ENCODE measurements at places on chromosomes 5 and 9.

DNA sequence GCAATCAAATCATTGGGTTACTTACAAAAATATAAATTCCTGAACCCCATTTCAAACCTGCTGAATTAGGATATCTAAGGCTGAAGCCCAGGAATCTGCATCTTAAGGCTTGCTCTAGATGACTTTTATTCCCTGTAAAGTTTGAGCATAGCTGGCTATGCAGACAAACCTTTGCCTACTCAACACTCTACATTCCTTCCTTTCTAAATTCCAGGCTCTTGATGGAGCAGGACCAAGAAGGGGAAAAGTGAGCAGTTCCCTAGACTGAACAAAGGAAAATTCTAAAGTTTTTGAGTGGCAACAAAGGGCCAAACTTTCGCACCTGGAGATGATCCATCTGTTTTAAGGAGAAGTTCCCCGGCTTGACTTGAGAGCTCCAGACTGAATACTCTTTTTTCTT lies 9.8 kb upstream of the ADRA1B start:
- DNase-seq, result no peak

- DNase-seq, result no peak
These were observed 14.5 kb downstream of the ZDHHC21 start for GRCh38 chr9:14678776-14679175.

DNA sequence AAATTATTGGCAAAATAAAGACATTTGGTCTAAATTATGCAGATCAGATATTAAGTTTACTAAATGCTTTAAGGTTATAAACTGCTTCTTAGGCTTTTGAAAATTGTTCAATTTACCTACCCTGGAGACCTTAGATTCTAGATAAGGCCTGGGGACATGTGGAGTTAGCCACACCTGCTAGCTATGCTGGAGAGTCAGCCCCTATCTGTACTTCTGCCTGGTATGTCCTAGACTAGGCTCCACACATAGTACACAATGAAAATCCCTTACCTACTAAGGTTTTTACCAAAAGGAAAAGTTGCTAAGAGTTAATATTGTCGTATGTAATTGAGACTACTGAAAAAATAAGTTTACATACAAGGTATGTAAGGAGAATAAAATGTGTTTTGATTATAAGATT lies 49.8 kb upstream of the DMAC1 start:
- DNase-seq, result no peak

DNA sequence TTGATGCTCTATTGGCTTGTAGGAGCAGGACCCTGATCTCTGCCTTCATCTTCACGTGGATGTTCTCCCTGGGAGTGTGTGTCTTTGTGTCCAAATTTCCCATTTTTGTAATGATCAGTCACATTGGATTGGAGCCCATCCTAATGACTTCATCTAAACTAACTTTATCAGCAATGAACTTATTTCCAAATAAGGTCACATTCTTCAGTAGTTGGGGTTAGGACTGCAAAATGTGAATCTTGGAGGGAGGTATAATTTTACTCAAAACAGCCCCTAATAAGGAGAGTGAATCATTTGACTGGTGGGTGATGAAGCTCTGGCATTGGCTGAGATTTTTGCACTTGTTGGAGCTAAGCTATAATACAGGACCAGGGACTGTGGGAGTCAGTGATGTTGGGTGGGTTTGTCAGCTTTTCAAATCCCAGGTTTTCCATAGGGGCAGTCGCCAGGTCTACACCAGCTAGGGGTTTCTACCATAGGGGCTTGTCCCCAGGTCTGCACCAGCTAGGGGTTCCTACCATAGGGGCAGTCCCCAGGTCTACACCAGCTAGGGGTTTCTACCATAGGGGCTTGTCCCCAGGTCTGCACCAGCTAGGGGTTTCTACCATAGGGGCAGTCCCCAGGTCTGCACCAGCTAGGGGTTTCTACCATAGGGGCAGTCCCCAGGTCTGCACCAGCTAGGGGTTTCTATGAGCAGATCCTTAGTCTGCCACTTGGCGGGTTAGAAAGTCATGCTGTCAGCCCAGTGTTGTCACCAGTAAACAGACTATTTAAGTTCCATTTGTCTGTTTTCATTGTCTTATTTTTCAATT lies 382.6 kb upstream of the DAP start:
- DNase-seq, result no peak

GRCh38 chr5:110687485-110687884 lies 39.0 kb downstream of the TMEM232 start:
- peak; percentile 26 for DNase-seq

DNA sequence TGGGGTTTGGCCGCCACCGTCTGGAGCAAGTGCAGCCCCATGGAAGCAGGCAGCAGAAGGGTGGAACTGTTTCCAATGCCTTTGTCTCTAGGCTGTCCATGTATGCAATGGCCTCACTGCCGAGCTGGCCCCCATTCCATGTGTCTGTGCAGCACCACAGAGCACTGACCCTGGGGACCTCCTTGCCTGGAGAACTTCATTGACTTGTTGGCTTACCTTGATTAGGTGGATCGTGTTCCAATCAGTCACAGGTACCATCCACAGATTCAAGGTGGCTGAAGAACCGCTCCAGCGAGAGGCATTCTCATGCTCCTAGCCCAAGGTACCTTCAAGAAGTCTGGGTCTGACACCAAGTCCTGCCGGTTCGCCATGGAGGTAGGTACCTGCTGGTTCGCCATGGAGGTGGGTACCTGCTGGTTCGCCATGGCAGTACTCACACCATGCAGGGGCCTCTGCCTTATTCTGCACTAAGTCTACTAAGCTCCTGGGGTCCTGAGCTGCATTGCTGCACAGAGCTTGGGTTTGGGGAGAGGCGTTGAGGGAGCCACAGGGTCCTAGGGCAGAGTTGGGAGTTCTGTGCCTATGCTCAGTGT lies 358.3 kb upstream of the IRX1 start:
- no peak for DNase-seq

- DNase-seq, result no peak
These were observed 155.8 kb downstream of the FRMD3 start for GRCh38 chr9:83382421-83382820.

DNA sequence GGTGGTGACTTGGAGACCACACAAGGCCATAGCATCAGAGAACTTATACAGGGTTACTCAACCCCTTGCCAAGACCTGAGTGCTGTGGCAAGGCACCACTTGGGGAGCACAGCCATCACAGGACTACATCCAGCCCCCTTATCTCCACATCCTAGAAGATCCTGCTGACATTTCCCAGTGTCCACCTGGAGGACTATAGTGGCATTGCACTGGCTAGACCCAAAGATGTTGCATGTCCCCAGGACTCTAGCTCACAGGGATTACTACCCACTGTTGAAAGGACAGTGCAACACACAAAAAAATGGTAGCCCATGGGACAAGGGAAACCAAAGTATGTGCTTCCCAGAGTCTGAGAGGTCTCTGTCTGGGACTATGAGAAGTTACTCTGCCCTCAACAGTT lies 411.1 kb upstream of the NUDT12 start:
- no peak for DNase-seq

- DNase-seq, result no peak
These were observed 230.8 kb upstream of the NR4A3 start for GRCh38 chr9:99590840-99591239.

DNA sequence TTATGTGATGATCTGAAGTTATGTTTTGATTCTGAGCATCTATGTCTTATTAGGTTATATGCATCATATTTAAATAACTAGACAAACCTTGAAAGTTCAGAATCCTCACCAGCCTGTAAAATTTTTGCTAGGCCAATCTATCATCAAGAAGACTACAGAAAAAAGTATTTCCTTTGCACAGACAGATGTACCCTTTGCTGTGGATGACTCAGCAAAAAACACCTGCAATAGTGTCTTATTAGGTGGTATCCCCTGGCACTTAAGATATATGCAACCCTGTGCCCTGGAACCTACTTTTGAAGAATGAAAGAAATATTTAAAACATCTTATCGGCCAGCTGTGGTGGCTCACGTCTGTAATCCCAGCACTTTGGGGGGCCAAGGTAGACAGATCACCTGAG lies 130.6 kb downstream of the SLF1 start:
- DNase-seq, result no peak

DNA sequence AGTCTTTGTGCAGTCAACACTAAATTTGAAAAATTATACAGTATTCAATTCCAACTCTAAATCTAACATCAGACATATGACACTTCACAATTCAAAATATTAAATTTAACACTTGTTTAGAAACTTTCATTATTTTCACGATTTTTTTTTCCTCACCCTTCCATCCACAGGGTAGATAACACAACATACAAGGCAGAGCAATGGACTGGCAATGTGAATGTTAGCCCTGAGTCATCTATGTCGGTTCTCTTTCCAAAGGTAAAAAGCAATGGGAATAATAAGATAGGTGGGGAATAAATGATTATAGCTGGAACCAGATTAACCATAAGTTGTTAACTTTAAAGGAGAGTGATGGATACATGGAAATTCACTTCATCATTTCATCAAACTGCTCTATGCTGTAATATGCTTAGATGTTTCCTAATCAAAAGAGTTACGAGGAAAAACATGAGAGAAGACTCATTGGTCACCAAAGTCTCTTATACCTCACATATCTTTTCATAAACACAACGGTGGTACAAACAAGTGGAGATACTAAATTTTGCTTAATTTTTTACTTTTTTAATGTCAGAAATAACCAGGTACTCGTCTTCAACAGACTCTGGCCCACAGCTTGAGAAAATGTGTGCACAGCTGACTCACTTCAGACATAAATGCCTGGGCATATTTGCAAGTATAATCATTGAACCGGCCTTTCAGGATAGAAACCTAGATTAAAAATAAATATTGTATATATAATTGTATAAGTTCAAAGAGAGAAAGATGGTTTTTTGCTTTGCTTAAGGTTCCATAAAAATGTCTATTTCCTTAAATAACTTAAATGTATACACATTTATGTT lies 23.0 kb downstream of the RFX3 start:
- DNase-seq, result no peak

- DNase-seq, result no peak
These were observed 195.6 kb downstream of the PLK2 start for GRCh38 chr5:58264276-58264675.

DNA sequence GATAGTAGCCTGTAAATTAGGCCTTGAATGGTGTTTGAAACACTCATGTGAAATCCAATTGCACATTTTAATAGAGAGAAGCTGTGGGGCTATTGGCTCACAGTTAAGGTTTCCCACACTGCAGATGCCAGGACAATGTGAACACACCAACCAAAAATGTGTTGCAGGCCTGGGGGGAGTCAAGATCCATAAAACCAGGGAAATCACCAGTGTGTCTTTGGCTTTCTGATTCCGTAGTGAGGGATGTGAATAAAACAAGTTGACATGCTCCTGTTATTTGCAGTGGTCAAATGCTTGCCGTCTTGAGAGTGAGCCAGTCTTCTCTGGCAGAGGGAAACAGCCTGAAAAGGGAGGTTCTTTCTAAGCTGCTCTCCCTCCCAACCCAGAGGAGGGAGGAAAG lies 79.0 kb downstream of the ZNF462 start:
- DNase-seq, result no peak

GRCh38 chr5:569868-570361 lies 42.2 kb upstream of the CEP72 start:
- no peak for DNase-seq

- DNase-seq, result no peak
These were observed 108.2 kb upstream of the IFNE start for GRCh38 chr9:21590058-21590996.

- no peak for DNase-seq
These were observed 58.4 kb upstream of the ALDH1A1 start for GRCh38 chr9:73011181-73011750.

DNA sequence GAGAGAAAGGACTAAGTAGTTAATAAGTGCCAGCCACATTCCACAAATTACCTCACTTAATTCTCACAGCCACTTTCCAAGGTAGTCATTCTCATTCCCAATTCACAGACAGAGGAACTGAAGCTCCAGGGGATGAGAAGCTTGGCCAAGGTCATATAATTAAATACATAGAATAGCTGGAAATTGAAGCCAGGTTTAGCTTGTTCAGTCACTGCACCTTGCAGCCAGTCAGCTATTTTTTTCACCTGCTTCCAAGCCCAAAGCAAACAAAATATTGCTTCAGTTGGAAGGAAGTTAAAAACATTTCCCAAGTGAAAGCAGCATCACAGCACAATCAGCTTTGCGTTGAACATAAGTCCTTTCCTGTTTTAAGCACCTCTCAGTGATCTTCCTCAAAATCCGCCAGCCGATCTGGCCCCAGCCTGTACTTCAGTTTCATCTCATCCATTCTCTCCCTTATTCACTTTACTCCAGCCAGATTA lies 4.8 kb downstream of the ALDH1A1 start:
- no peak for DNase-seq

DNA sequence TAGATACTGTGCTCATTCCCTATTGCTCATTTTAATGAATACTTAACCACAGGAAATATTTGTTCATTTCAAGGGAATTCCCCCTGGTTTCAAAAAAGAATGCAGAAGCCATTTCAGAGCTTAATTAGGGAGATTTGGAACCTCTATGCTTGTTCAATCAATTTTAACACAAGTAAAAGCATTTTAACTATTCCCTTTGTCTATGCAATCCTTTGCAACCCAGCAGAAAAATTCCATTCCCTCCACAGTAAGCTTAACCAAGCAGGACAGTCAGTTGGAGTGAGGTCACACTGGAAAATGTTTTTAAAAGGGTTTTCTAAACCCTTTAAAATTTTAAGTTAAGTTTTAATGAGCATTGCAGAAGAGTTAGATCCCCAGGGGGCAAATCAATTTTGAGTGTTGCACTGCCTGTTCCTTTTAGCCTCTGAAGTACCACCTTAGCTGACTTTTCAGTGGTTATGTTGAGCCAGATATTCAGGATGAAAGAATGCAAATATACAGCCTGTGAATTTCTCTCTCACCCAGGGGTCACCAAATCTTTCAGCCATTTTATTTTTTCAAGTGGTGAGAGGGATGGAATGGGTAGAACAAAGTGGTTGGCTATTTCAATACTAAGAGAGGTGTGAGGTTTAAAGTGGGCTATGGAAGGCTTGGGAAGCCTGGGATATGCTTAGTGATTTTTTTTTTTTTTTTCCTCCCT lies 356.2 kb upstream of the NUDT12 start:
- DNase-seq, result peak; percentile 15

GRCh38 chr9:136754059-136754572 lies 3.9 kb downstream of the LCN8 start:
- DNase-seq, result no peak

GRCh38 chr5:155914766-155915165 lies 412.2 kb upstream of the SGCD start:
- DNase-seq, result no peak

GRCh38 chr5:68459093-68459809 lies 243.7 kb downstream of the PIK3R1 start:
- DNase-seq, result no peak

DNA sequence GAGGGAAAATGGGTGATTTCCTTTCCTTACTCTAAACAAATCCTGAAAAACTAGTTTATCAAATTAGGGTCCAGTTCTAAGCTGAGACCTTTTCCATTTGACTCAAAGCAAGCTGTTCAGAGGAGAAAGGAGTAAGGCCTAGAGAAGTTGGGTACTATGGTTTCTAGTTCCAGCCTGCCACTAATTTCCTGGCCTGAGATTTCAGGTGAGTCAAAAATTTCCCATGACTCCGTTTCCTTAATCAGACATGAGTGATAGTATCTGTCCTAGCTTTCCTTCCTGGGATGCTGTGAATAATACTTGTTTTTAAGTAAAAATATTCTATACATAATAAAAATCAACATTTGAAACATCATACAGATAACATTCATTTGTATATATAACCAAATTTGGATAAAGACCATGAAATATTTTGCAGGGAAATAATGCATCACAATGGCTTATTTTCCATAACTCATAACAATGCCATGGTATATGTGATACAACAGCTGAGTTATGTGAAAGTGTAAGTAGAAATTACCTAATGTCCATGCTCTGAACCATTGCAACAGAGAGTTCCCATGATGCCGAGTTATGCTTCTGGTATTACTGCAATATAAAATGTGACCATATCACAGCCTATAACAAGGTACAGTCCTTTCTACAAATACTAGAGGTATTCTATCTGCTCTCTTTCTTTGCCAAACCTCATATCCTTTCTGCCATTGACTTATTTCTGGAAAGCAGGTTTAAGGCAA lies 142.7 kb downstream of the MLLT3 start:
- DNase-seq, result peak; percentile 10

All from MM.1S (cell line).